ENCODE measurements at places on chromosomes 3 and 15.

DNA sequence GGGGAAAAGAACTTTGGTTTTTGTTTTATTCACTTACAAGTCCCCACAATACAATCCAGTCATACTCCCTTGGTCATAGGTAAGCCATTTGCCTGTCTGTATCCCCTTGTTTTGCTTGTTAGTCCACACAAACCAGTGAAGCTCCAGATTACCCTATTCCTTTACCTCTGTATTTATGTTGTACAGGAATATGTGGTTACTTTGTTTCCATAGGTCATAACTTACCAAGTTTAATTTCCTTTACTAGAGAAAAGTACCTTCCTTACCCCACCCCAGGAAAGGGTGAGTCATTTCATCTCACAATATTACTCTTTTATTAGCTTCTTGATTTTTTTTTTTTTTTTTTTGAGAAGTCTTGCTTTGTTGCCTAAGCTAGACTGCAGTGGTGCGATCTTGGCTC, 113.4 kb upstream of the LRRFIP2 start:
- DNase-seq: no peak

- DNase-seq: no peak
These were observed 52.6 kb downstream of the NMD3 start for GRCh38 chr3:161273589-161274218.

GRCh38 chr15:70099967-70100473, 2.3 kb upstream of the TLE3 start:
- DNase-seq: peak; percentile 77

- DNase-seq: no peak
These were observed 168.4 kb upstream of the CADPS start for GRCh38 chr3:63043631-63044030.

DNA sequence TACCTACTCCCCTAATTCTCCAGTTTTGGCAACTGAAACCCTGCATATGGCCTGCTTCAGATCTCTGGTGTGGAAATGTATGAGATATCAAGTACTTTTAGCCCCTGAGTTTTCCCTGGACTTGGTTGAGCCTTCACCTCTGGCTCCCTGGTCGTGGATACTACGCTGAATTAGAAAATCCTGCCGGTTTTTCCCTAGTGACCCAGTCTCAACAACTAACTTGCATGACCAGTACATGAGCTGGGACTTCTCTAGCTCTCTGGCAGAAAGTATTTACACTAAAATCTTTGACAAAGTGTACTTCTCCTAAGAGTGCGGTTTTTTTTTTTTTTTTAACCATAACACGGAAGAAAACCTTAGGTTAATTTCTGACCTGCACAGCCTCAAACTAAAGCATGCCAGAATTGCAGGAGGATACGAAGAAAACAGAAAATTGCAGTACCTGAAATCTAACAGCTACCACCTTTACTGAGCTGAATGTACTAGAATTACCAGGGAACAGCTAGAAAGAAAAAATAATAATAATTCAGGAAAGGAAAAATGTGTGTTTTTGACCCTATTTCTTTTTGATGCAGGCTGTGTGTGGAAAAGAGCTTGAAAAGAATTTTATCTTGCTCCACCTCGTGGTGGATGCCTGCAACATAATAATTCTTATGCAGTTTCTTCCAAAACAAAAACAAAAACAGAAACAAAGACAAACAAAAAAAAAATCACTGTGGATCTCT, 165.6 kb downstream of the GMNC start:
- DNase-seq: peak; percentile 16
